Stimulated activated CD8-positive, alpha-beta memory T cell treated with anti-CD3 and anti-CD28 coated beads, Interleukin-4, amount 100 ng/mL, for 1 hour (primary cell): ENCODE measurements at places on chromosomes 5 and 9.

GRCh38 chr9:117414220-117414905, 494 bp downstream of the ASTN2 start:
- no peak for DNase-seq

GRCh38 chr9:93154293-93154903, 20.3 kb upstream of the NINJ1 start:
- DNase-seq, result no peak

GRCh38 chr5:145960848-145961600, 24.6 kb downstream of the SH3RF2 start:
- DNase-seq, result no peak

DNA sequence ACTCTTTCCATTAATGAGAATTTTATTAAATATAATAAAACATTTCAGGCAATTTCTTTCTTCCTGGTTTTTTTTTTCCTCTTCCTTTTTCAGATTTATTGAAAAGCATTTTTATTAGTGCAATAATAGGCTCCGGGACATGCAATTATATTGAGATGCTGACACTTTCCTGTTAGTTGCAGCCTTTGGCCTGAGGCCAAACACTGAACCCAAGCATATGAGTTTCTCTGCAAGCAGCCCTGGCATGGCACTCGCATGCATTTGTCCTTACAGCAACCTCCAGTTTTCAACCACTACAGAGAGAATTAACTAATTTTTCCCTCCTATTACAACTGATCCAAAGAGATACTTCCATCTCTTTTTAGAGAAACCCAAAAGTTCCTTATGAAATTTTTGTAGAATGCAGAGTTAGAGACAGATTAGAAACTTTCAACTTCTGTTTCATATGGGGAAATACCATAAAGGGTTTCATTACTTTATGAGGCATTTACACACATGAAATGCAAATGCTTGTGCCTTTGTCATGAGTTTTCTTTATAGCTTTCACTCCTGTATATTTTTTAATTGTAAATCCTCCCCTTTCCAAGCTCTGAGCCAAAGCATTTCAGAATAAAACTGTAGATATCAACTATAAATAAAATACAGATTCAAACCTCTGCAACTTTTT, 183.0 kb downstream of the CETN3 start:
- DNase-seq, result no peak
